Uterine smooth muscle cell (primary cell): ENCODE measurements at places on chromosomes 3 and 15. TPM values are rescaled to one million over a fixed set of nuclear protein-coding genes. Genes with fewer than 3 reads are reported as not detected.

Gene LMAN1L
- total RNA-seq, result 0.11 TPM in 1 of 2 replicates, not detected in the other

Gene RGMA
- 0.22 and 0.50 TPM in 2 replicates for total RNA-seq

Gene PARP3
- 17.6 and 23.5 TPM in 2 replicates for total RNA-seq

Gene SRPRB
- total RNA-seq, result 79.5 and 89.3 TPM in 2 replicates

Gene TNFAIP8L3
- total RNA-seq, result 8.6 and 13.0 TPM in 2 replicates

Gene DGKG
- total RNA-seq, result 1.1 and 6.3 TPM in 2 replicates

Gene ERICH6
- total RNA-seq, result 0.22 TPM in 1 of 2 replicates, not detected in the other

Gene MAP6D1
- 1.2 and 2.5 TPM in 2 replicates for total RNA-seq
